ENCODE measurements at places on chromosomes 12 and 14.

DNA sequence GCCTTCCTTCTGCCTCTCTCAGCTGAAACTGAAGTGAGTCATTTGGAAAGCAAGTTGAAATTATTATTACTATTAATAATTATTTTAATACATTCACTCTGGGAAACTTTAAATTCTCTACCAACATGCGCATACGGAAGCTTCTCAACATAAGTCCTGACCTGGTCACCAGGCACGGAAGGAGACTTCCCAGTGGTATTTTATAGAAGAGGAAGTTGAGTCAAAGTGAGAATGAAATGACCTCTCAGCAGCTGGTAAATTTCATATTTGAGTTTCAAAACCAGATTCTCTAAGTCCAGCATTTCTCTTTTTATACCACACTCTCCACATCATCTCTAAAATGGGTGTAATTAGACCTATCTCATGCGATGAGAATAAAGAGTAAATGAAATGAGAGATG is 747.4 kb downstream of the VRK1 start:
- no peak for DNase-seq

DNA sequence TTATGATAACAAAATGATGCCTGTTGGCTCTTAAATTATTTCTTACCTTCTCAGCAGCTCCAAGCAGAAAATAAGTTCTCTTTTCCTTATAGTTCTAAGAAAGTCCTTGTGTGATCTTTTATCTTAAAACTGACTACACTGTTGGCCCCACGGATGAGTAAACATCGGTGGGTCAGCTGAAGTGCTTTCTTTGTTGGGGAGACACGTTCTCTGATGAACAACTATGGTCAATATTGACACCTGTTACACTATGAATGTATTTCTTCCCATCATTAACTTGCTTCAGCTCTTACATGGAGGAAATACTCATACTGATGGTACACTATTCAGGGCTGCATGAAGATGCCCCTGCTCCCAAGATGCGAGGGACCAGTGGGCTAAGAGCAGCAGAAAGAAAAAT is 110.8 kb upstream of the EEA1 start:
- DNase-seq = no peak

GRCh38 chr12:10170216-10170615 is 1.7 kb downstream of the OLR1 start:
- DNase-seq = no peak

GRCh38 chr12:117072736-117073490 is 26.3 kb downstream of the TESC start:
- DNase-seq = no peak

DNA sequence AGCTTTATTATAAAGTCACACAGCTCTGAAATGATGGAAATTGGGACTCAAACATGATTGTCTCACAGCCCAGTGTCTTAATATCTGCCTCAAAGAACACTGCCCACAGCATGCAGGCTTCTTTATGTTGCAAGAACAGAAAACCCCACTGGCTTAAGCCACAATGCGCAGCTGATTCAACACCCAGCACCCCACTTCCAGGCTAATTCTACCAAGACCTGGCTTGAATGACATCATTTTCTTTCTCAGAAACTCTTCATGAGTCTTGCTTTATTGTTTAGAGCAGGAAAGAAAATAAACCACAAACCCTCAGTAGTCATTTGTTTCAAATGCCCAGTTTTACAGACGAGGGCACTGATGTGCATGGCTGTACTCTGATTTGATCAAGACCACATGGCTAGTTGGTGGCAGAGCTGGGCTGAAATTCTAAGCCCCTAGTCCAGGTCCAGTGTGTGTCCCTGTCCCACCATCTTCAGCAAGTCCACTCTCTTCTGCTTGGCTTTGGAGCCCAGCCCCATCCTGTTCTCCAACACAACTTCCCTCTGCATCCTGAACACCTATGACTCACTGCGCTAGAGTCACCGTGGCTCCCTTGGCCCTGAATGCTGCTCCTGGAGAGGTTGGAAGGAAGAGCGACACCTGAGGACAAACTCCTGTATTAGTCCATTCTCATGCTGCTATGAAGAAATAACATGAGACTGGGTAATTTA is 50.3 kb upstream of the SRSF5 start:
- peak; percentile 16 for DNase-seq

DNA sequence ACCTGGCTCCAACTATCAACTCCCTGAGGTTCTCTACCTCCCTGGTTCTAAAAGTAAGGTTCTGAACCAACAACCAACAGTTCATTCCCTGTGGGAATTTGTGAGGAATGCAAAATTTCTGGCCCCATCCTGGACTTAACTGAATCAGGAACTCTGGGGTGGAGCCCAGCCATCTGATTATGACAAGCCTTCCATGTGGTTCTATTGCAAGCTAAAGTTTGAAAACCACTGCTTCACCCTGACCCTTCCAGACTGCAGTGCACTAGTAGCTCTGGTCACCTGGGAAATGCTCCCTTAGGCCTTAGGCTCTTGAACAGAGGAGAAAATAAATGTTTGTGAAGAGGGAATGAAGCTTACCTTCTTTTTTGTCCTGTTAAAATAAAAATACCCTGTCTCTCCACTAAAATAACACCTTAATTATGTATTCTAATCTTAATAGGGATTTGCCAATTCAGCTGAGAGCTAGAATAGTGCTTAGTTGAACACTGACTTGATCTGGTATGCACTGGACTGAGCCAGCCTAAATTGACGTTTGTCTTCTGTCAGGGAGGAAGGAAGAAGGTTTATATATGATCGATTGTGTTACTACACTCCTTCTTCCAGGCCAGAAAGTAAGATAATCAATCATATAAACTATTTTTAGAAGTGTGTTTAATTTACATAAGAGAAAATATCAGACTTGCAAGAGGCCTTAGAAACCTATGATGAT is 39.1 kb upstream of the DDHD1 start:
- DNase-seq = no peak

All from stimulated activated CD8-positive, alpha-beta memory T cell treated with anti-CD3 and anti-CD28 coated beads, Interleukin-2, amount 100 ng/mL, for 1 hour (primary cell).